Nasal cavity respiratory epithelium epithelial cell of viscerocranial mucosa (primary cell): ENCODE measurements at places on chromosomes 7 and 10. TPM values are rescaled to one million over a fixed set of nuclear protein-coding genes. Genes with fewer than 3 reads are reported as not detected.

NPSR1 gene
- not detected in 2 replicates for total RNA-seq

NANOS1 gene
- 0.68 and 2.1 TPM in 2 replicates for total RNA-seq

TEX36 gene
- total RNA-seq: not detected in 2 replicates

ARHGEF35 gene
- total RNA-seq: 24.6 and 27.1 TPM in 2 replicates

MPP7 gene
- total RNA-seq: 13.7 and 23.0 TPM in 2 replicates

FOXP2 gene
- 1.1 and 3.1 TPM in 2 replicates for total RNA-seq

COL13A1 gene
- total RNA-seq: under 0.01 and 0.14 TPM in 2 replicates

LAMB4 gene
- 0.50 and 0.68 TPM in 2 replicates for total RNA-seq

IL6 gene
- total RNA-seq: 0.34 and 3.1 TPM in 2 replicates

DOCK4 gene
- total RNA-seq: 8.0 and 9.6 TPM in 2 replicates

FAM25G gene
- 10.9 TPM in 1 of 2 replicates, not detected in the other for total RNA-seq

JAKMIP3 gene
- 0.07 TPM in 1 of 2 replicates, not detected in the other for total RNA-seq

GIMAP7 gene
- total RNA-seq: not detected in 2 replicates

UCN3 gene
- not detected in 2 replicates for total RNA-seq

CALHM3 gene
- not detected in 2 replicates for total RNA-seq

FAM25A gene
- 342 TPM in 1 of 2 replicates, not detected in the other for total RNA-seq

SNX10 gene
- 1.0 and 3.6 TPM in 2 replicates for total RNA-seq

STAG3 gene
- 0.07 and 0.34 TPM in 2 replicates for total RNA-seq

NODAL gene
- 0.07 TPM in 1 of 2 replicates, not detected in the other for total RNA-seq

MAGI2 gene
- 1.7 and 6.2 TPM in 2 replicates for total RNA-seq

FAM25C gene
- 13.7 TPM in 1 of 2 replicates, not detected in the other for total RNA-seq

IKZF5 gene
- total RNA-seq: 2.4 and 5.8 TPM in 2 replicates

TFR2 gene
- total RNA-seq: under 0.01 and 0.14 TPM in 2 replicates

MACC1 gene
- 38.3 and 59.4 TPM in 2 replicates for total RNA-seq

FXYD4 gene
- total RNA-seq: not detected in 2 replicates

SRPK2 gene
- 94.0 and 96.4 TPM in 2 replicates for total RNA-seq

CTBP2 gene
- total RNA-seq: 110 and 190 TPM in 2 replicates

BMPER gene
- total RNA-seq: under 0.01 and 0.14 TPM in 2 replicates

CNNM1 gene
- under 0.01 and 0.14 TPM in 2 replicates for total RNA-seq

STX1A gene
- 8.2 and 18.2 TPM in 2 replicates for total RNA-seq

SPDYE5 gene
- total RNA-seq: not detected in 2 replicates

TMEM270 gene
- total RNA-seq: not detected in 2 replicates

ENTPD1 gene
- 0.14 TPM in 1 of 2 replicates, not detected in the other for total RNA-seq

TCF7L2 gene
- total RNA-seq: 1.0 and 3.1 TPM in 2 replicates

RET gene
- total RNA-seq: 0.68 and 0.85 TPM in 2 replicates

ST8SIA6 gene
- total RNA-seq: 0.85 and 1.4 TPM in 2 replicates

GRID2IP gene
- under 0.01 and 0.14 TPM in 2 replicates for total RNA-seq

RNF32 gene
- 1.1 and 2.1 TPM in 2 replicates for total RNA-seq

ANKRD30A gene
- not detected in 2 replicates for total RNA-seq

TRIP6 gene
- total RNA-seq: 47.5 and 64.7 TPM in 2 replicates

NEBL gene
- total RNA-seq: 8.5 and 38.3 TPM in 2 replicates

FOXI2 gene
- not detected in 2 replicates for total RNA-seq

IGFBP3 gene
- total RNA-seq: 2.4 and 26.1 TPM in 2 replicates

MYH16 gene
- under 0.01 and 0.36 TPM in 2 replicates for total RNA-seq

SPDYE18 gene
- total RNA-seq: not detected in 2 replicates
